ENCODE measurements at places on chromosomes 5 and 9. TPM values are rescaled to one million over a fixed set of nuclear protein-coding genes. Genes with fewer than 3 reads are reported as not detected.

DNA sequence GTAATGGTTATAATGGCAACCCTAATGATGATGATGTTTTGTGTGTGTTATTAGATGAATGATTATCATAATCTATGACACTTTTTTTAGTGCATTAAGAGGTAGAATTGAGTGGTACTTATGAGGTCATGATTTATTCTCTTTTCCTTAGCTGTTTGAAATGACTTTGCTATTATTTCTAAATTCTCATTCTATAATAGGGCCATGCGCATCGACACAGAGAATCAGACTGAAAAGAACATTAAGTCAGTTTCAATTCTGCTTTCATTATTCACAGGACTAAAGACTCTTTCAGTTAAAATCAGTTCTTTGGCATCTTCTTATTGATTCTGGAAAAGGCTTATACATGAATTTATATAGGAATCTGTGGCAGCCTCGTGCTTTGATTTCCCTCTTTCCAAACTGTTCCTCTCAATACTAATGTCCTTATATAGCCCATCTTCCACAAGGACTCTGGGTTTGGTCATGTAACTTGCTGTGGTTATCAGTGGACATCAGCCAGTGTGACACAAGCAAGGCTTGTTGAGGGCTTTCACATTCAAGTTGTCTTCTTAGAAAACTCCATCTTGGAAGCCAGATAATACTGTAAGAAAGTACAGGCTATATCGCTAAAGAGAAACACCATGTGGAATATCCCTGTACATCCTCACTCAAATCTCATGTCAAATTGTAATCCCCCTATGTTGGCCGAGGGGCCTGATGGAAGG lies 140.3 kb upstream of the CHD1 start:
- no peak for DNase-seq

Gene GDNF
- 0.47 TPM for polyA plus RNA-seq

Gene GKAP1
- 26.7 TPM for polyA plus RNA-seq

Gene PAEP
- polyA plus RNA-seq = 0.42 TPM

GRCh38 chr9:119781886-119782285 lies 412.7 kb upstream of the BRINP1 start:
- DNase-seq = peak; percentile 31

DNA sequence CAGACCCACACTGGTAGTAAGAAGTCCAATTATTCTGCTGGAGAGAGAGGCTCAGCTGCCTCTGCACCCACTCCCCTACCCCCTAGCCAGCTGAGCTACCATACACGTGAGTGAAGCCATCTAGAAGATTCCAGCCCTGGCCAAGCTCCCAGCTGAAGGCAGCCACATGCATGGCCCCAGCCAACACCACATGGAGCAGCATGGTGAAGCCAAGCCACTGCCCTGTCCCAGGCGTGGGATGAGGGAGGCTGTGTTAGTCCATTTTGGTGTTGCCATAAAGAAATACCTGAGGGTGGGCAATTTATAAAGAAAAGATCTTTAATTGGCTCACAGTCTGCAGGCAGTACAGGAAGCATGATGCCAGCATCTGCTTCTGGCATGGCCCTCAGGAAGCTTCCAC lies 20.0 kb upstream of the VDAC1 start:
- no peak for DNase-seq

GRCh38 chr5:172048539-172049101 lies 42.2 kb upstream of the FBXW11 start:
- DNase-seq = no peak

- DNase-seq = no peak
Measured at GRCh38 chr5:172951371-172952033, 7.7 kb upstream of the RPL26L1 start.

GRCh38 chr5:119291056-119291455 lies 64.8 kb upstream of the TNFAIP8 start:
- no peak for DNase-seq

GRCh38 chr9:86315078-86315477 lies 32.7 kb upstream of the ISCA1 start:
- DNase-seq = no peak

DNA sequence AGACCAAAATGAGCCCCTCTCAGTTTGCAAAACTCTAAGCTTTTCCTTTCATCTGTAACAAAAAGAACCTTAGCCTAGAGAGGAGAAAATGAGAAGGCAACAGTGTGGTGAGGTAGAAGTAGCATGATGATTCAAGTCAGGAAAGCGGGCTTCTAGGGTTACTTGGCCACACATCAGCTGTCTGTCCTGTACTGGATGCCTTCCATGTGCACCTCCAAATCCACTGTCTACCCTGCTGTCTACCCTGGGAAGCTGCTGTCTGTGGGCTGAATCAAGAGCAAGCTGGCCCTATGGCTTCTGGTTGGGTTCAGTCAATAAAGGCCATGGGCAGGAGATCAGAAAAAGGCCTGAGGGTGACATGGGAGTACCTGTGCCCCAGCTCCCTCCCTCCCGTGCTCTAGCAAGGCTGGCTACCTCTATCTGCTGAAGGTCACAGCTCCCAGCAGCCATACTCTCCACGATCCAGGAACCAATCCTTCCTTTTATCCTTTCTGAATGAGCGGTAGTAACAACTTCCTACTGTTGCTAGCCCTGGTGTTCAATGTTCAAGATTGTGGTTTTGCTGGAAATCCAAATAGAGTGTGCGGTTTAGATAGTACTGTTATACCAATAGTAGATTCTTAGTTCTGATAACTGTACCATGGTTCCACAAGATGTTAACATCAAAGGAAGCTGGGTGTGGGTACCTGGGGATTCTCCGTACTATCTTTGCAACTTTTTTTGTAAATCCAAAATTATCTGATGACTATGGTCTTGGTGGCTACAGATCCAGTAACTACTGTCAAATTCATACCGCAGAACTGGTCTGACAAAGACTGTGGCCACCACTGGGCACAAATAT lies 191.0 kb downstream of the ESM1 start:
- DNase-seq = no peak

GRCh38 chr5:90932052-90932699 lies 373.6 kb downstream of the ADGRV1 start:
- no peak for DNase-seq

DNA sequence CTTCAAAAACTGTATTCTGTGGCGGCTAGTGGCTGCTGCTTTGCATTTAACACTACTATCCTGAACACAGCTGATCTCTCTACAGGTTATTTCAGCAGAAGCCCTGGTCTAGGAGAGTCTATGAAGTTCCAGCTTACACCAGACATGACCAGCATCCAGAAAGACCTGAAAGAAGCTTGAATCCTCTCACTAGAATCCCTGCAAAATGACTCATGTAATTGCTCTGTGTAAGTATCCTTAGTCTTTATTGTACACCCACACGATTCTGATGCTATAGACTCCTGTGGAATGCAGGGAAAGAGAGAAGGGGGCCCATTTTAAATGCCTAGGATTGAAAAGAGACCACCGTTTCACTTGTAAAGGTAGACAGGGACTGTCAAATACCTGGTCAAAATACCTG lies 859 bp upstream of the GRIA1 start:
- DNase-seq = no peak

GRCh38 chr5:73705364-73705763 lies 79.4 kb downstream of the ARHGEF28 start:
- no peak for DNase-seq

Gene BTNL8
- 0.39 TPM for polyA plus RNA-seq

Gene RLN2
- 0.59 TPM for polyA plus RNA-seq

- DNase-seq = no peak
Measured at GRCh38 chr9:131917009-131917408, 162.7 kb downstream of the MED27 start.

Gene PCDHB5
- polyA plus RNA-seq = 5.9 TPM

Gene ADRA1B
- 10.8 TPM for polyA plus RNA-seq

DNA sequence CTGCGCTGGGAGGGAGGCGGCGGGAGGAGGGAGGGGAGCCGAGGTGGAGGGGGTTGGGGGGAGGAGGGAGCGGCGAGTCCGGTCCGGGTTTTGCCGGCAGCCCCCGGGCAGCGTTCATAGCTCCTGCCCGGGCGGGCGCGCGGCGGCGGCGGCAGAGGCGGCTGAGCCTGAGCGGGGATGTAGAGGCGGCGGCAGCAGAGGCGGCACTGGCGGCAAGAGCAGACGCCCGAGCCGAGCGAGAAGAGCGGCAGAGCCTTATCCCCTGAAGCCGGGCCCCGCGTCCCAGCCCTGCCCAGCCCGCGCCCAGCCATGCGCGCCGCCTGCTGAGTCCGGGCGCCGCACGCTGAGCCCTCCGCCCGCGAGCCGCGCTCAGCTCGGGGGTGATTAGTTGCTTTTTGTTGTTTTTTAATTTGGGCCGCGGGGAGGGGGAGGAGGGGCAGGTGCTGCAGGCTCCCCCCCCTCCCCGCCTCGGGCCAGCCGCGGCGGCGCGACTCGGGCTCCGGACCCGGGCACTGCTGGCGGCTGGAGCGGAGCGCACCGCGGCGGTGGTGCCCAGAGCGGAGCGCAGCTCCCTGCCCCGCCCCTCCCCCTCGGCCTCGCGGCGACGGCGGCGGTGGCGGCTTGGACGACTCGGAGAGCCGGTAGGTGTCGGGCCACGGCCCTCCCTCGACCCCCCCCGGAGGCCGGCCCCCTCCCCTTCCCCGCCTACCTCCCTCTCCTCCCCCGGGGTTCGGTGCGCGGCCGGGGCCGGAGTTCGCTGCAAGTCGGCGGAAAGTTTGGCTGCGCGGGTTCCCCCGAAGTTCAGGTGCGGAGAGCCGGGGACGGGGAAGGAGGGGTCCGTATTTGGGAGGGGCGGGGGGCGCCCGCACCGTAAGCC lies at the start of gene CXXC5:
Gene CXXC5, plus strand, starts transcription at position 145 of the 877 bp plus-strand sequence. CDS start 32,175 bp downstream, outside the sequence.
- no peak for DNase-seq

- DNase-seq = no peak
Measured at GRCh38 chr5:172680921-172681320, 39.9 kb downstream of the NEURL1B start.

GRCh38 chr5:95162231-95162992 lies 122.5 kb downstream of the MCTP1 start:
- DNase-seq = no peak

GRCh38 chr5:145385276-145385675 lies 449.9 kb downstream of the PRELID2 start:
- DNase-seq = no peak

DNA sequence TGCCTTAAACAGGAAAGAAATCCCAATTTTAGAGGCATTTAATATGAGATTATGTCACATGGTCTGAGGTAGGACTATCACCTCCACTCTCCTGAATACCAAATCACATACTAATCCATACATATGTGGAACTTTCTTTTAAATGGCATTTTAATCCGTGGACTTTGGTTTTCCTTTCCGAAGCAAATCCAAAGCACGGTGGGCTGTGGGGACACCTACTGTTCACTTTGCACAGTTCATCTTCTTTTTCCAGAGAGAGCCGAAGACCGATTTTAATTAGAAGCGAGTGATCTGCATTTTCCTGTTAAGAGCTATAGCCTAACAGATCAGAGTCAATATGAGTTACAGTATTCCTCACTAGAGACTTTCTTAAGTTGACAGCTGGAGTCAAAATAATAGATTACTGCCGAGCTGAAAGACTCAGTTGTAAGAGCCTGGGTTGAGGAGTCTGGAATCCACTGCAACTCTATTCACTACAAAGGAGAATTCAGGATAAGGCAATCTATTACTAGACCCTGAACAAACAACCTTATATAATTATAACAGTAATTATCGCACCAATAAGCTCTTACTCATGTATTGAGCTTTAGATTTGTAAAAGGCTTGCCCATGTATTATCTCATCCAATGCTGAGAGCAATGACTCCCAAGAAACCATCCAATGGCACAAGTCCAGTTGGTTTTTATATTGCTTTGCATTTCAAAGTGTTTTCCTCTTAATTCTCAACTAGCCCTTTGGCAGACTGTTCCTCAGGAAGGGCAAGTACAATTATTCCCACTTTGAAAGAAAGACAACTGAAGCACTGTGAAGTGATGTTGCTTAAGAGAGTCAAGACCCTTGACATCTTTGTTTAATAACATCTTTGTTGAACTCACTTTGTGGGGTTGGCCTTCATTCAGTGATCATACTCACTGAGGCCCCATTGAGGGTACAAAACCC lies 144.7 kb downstream of the TRPM6 start:
- DNase-seq = peak; percentile 58

GRCh38 chr9:92954886-92955285 lies 7.6 kb downstream of the FGD3 start:
- DNase-seq = no peak

Gene NIPBL
- 40.4 TPM for polyA plus RNA-seq

DNA sequence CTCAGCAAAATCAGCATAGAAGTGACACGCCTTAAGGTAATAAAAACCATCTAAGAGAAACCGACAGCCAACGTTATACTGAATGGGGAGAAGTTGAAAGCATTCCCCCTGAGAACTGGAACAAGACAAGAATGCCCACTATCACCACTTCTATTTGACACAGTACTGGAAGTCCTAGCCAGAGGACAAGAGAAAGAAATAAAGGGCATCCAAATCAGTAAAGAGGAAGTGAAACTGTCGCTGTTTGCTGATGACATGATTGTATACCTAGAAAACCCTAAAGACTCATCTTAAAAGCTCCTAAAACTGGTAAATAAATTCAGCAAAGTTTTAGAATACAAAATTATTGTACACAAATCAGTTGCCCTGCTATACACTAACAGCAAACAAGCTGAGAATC lies 393.3 kb downstream of the KIF4B start:
- no peak for DNase-seq

Gene UTP15
- 9.7 TPM for polyA plus RNA-seq

Gene PCDHB11
- polyA plus RNA-seq = 3.8 TPM

GRCh38 chr5:72463449-72464052 lies 43.7 kb downstream of the ZNF366 start:
- no peak for DNase-seq

GRCh38 chr9:31519826-31520225 lies 864.6 kb upstream of the ACO1 start:
- no peak for DNase-seq

Gene LRRC19
- 0.13 TPM for polyA plus RNA-seq

DNA sequence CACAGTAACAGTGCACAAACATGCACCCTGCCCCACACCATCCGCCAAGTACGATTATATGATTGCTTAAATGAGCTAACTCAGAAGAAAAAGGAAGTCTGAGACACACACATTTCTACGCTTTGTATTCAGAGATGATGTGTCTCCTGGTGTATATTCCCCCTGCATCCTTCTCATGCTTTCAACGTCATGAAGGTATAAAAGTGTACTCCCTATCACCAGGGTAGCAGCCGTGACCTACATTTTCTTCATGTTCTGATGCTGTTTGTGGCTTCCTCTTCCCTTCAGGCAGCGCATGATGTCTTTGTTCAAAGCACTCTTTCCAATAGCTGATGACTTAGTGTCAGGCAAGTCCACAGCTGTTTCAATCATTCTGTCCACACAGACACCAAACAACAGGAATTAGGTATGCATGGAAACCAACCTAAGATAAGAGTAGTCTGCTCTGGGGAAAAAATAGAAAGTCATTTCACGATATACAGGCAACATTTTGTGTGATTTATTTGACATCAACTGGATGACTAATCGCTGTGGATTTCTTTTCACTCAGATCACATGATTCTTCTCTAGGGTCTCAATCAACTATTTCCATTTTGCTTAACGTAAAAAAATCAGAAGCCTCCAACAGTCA lies 269.4 kb upstream of the PTGER4 start:
- DNase-seq = no peak

- no peak for DNase-seq
Measured at GRCh38 chr9:91761362-91761761, 188.7 kb downstream of the ROR2 start.

GRCh38 chr5:87588316-87588715 lies 175.6 kb upstream of the CCNH start:
- no peak for DNase-seq
